Uterus (tissue), 4 donors: ENCODE measurements at places on chromosomes 6 and 20. TPM values are rescaled to one million over a fixed set of nuclear protein-coding genes. Genes with fewer than 3 reads are reported as not detected.
A peak's percentile ranks its signal among the peaks of the same experiment; 100 is the strongest.

DNA sequence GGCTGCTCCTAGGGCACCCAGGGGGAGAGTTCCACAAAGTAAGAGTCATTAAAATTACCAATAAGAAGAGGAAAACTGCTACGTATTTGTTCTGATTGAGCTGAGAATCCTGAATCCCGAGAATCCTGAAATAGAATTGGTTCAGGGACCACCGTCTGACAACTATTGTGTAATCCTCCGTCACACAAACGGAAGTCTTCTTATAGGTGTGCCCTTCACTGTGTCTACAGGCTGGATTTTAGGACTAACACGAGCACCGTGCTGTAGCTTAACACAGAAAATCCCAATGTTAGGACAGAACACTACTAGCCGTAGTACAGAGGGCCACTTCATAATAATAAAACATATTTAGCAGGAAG lies 50.6 kb upstream of the RNF182 start:
- peak overlapping the region; percentile 21 for H3K4me3 ChIP-seq
- no peaks in the 10 kb centered on the region for H3K27me3 ChIP-seq
- no peaks in the 10 kb centered on the region for H3K4me1 ChIP-seq

- peak overlapping the region; percentile 62 for H3K4me3 ChIP-seq
- no peaks in the 10 kb centered on the region for H3K36me3 ChIP-seq
- DNase-seq: peak; percentile 14
- no peaks in the 10 kb centered on the region for H3K27me3 ChIP-seq
- peak overlapping the region; percentile 25 for H3K27ac ChIP-seq
Measured at GRCh38 chr6:96836631-96837080, 621 bp downstream of the GPR63 start.

GRCh38 chr6:128069188-128069587 lies 168.3 kb upstream of the THEMIS start:
- H3K36me3 ChIP-seq: no peaks in the 10 kb centered on the region
- no peaks in the 10 kb centered on the region for H3K4me1 ChIP-seq
- DNase-seq: no peak
- H3K27ac ChIP-seq: no peak overlapping the region

- no peak overlapping the region for H3K4me3 ChIP-seq
- no peaks in the 10 kb centered on the region for H3K36me3 ChIP-seq
- H3K27ac ChIP-seq: no peak overlapping the region
- H3K27me3 ChIP-seq: no peaks in the 10 kb centered on the region
- H3K4me1 ChIP-seq: no peaks in the 10 kb centered on the region
- DNase-seq: no peak
Measured at GRCh38 chr6:51675922-51676275, 411.5 kb downstream of the PKHD1 start.

DNA sequence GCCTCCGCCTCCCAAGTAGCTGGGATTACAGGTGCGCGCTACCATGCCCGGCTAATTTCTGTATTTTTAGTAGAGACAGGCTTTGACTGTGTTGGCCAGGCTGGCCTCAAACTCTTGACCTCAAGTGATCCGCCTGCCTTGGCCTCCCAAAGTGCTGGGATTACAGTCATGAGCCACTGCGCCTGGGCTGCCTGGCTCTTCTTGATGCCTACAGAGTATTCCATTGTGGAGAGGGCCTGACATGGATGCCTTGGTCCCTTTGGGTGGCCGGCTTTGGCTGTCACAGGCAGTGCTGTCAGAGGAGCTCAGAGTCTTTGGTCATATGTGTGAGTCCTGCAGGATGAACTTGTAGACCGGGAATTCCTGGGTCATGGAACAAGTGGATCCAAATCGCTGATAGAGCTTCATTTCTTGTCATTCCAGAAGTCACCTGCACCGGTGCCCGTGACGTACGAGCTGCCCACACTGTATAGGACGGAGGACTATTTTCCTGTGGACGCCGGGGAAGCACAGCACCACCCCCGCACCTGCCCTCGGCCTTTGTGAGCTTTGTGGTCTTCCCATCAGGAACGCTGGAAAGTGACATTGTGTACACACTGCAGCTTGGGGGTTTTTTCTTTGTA lies 55.1 kb downstream of the ADNP start:
- H3K4me1 ChIP-seq: no peaks in the 10 kb centered on the region
- H3K36me3 ChIP-seq: no peaks in the 10 kb centered on the region
- H3K4me3 ChIP-seq: no peak overlapping the region
- H3K27ac ChIP-seq: no peak overlapping the region

Gene GPR63
- total RNA-seq: 5.5 TPM
